Activated T-helper 1 cell treated with anti-CD3 and anti-CD28 coated beads, Interleukin-12 subunit alpha, Interleukin-12 subunit beta, Interleukin-2, Interleukin-4 antibody, amounts not matched to agents 30 ng/mL and 10 ng/mL and 1 ng/mL, durations not matched to agents 14 hours and 24 hours and 36 hours (primary cell): ENCODE measurements at places on chromosomes 4 and X. TPM values are rescaled to one million over a fixed set of nuclear protein-coding genes. Genes with fewer than 3 reads are reported as not detected.

Gene STATH
- not detected in 2 replicates for total RNA-seq

DNA sequence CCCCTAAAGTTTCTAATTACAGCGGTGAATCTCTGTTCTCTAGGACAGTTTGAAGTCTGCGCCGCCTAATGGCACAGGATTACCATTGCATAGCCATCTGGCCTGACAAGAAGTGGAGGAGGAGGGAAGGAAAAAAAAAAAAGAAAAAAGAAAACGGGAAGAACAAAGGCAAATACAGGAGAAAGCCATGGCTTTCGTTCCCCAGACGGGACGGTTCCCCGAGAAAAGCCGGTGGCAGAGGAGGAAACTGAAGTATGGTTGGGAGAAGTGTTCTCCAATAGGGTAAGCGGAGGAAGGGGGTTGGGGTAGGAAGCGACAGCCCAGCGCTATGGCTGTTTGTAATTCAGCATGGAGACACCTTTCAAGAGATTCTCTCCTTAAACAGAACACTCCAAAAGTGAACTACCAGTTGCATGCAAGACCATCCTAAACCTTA is 80.8 kb downstream of the HMGN5 start:
- DNase-seq: no peak
- H3K27ac ChIP-seq: peak overlapping the region; percentile 76
- peaks cover 18% of the 10 kb centered on the region for H3K4me1 ChIP-seq
- no peaks in the 10 kb centered on the region for H3K36me3 ChIP-seq
- H3K4me3 ChIP-seq: peak overlapping the region; percentile 94

DNA sequence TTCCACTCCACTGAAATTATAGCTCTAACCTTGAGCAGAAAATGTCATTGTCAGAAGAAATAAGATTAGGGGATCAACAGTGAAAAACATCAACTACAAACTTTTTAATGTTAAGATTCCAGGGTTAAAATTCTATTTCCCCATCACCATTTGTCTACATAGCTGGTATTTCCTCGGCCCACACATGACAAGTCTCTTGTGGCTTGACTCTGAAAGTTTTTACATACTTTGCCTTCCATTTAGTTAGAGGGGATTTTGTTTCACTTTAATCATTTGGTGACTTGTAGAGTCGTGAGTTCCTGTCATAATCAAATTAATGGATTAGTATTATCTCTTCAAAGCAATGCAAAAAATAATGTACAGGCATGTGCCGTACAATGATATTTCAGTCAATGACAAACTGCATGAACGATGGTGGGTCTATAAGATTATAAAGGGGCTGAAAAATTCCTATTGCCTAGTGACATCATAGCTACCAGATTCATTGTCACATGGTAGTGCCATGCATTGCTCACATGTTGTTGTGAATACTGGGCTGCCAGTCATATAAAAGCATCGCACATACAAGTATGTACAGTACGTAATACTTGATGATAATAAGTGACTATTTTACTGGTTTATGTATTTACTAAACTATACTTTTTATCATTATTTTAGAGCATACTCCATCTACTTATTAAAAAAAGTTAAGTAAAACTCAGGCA is 72.0 kb downstream of the ING2 start:
- H3K36me3 ChIP-seq: no peaks in the 10 kb centered on the region
- H3K4me3 ChIP-seq: no peak overlapping the region
- no peak overlapping the region for H3K27ac ChIP-seq
- H3K4me1 ChIP-seq: no peaks in the 10 kb centered on the region
- DNase-seq: no peak
- H3K27me3 ChIP-seq: peaks cover 6% of the 10 kb centered on the region

DNA sequence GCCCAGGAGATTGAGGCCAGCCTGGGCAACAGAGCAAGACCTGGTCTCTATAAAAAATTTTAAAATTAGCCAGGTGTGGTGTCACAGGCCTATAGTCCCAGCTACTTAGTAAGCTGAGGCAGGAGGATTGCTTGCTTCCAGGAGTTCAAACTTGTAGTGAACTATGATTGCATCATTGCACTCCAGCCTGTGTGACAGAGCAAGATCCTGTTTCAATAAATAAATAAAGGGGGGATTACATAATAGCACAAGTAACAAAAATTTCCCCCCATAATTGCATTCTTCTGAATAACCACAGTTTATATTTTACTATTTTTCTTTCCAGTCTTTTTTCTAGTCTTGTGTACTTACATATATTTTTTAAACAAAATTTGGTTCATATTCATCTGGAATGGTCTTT is 135.6 kb downstream of the CHIC2 start:
- no peak overlapping the region for H3K4me3 ChIP-seq
- peaks cover 3% of the 10 kb centered on the region for H3K27me3 ChIP-seq
- H3K27ac ChIP-seq: no peak overlapping the region
- DNase-seq: no peak

GRCh38 chr4:99763635-99764101 is 53.0 kb upstream of the DAPP1 start:
- H3K27me3 ChIP-seq: no peaks in the 10 kb centered on the region
- no peak for DNase-seq
- peaks cover 11% of the 10 kb centered on the region for H3K4me1 ChIP-seq
- H3K36me3 ChIP-seq: no peaks in the 10 kb centered on the region
- no peak overlapping the region for H3K4me3 ChIP-seq

- H3K27ac ChIP-seq: no peak overlapping the region
- H3K4me3 ChIP-seq: peak overlapping the region; percentile 19
- DNase-seq: no peak
- peaks cover 17% of the 10 kb centered on the region for H3K27me3 ChIP-seq
- H3K36me3 ChIP-seq: peaks cover 3% of the 10 kb centered on the region
Measured at GRCh38 chrX:129678614-129679195, 23.9 kb upstream of the APLN start.

DNA sequence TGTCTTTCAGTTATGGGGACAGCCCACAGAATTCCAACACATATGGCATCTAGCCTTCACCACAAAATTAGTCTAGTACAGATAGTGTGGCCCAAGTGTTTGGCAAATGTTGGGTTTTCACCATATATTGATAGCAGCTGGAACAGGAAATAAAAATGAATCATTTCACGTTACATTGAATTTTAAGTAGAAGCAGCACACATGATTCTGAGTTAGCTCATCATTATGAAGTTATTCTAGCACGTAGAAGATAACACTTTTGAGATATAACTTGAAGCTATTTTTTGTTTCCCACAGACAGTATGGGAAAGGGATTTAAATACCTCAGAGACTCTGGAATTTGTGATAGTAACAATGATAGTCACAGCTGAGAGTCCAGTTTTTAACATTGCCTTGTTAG is 118.7 kb downstream of the FAT4 start:
- H3K27ac ChIP-seq: no peak overlapping the region
- DNase-seq: no peak
- no peaks in the 10 kb centered on the region for H3K4me1 ChIP-seq
- no peak overlapping the region for H3K4me3 ChIP-seq
